ENCODE measurements at places on chromosomes 5 and 9. TPM values are rescaled to one million over a fixed set of nuclear protein-coding genes. Genes with fewer than 3 reads are reported as not detected.
A peak's percentile ranks its signal among the peaks of the same experiment; 100 is the strongest.

DNA sequence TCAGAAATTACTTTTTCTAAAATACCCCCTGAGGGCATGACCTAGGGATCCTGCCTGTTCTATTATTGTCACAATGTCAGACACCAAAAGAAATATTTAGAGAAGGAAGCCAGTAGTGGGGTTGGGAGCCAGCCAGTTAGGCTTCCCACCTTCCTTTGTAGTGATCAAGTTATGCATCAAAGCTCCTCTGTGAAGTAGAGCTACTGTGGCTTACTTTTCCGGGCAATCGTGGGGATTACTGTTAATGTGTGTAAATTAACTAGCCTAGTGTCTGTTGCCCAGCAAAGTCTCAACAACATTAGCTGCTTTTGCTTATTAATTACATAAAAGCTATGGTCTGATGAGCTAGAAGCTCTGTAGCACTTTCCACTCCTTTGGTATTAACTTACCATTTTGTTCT, 109.0 kb upstream of the PCAT7 start:
- H3K27me3 ChIP-seq, result no peaks in the 10 kb centered on the region
- H3K36me3 ChIP-seq, result peaks cover 14% of the 10 kb centered on the region
- H3K27ac ChIP-seq, result no peak overlapping the region
- H3K4me1 ChIP-seq, result peaks cover 2% of the 10 kb centered on the region
- H3K4me3 ChIP-seq, result no peak overlapping the region
- DNase-seq, result no peak

GRCh38 chr9:4084435-4084818, 215.4 kb downstream of the GLIS3 start:
- no peaks in the 10 kb centered on the region for H3K36me3 ChIP-seq
- H3K27me3 ChIP-seq, result no peaks in the 10 kb centered on the region
- no peak overlapping the region for H3K4me3 ChIP-seq
- no peak for DNase-seq
- no peaks in the 10 kb centered on the region for H3K4me1 ChIP-seq
- no peak overlapping the region for H3K27ac ChIP-seq

GRCh38 chr9:27054841-27055240, 49.4 kb upstream of the LRRC19 start:
- H3K36me3 ChIP-seq, result no peaks in the 10 kb centered on the region
- no peak for DNase-seq
- no peak overlapping the region for H3K27ac ChIP-seq
- H3K27me3 ChIP-seq, result no peaks in the 10 kb centered on the region

GRCh38 chr5:77492653-77493000, 511 bp upstream of the WDR41 start:
- no peak for DNase-seq
- H3K4me3 ChIP-seq, result no peak overlapping the region
- peaks cover 4% of the 10 kb centered on the region for H3K36me3 ChIP-seq
- no peaks in the 10 kb centered on the region for H3K27me3 ChIP-seq
- peaks cover 2% of the 10 kb centered on the region for H3K4me1 ChIP-seq

DNA sequence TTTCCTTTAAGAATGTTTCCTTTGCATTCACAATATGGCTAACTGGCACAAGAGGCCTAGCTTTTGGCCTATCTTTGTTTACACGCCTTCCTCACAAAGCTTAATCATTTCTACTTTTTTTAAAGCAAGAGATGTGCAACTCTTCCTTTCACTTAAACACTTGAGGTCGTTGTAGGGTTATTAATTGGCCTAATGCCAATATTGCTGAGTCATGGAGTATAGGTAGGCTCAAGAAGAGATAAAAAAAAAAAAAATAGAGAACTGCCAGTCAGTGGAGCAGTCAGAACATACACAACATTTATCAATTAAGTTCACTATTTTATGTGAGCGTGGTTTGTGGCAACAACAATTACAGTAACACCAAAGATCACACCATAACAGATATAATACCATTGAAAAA, 5.9 kb downstream of the FKBP15 start:
- peaks cover 4% of the 10 kb centered on the region for H3K36me3 ChIP-seq
- peak; percentile 10 for DNase-seq
- peaks cover 3% of the 10 kb centered on the region for H3K4me1 ChIP-seq
- no peak overlapping the region for H3K27ac ChIP-seq

GRCh38 chr9:1125741-1126140, 75.6 kb downstream of the DMRT2 start:
- H3K4me1 ChIP-seq, result no peaks in the 10 kb centered on the region
- H3K27ac ChIP-seq, result no peak overlapping the region
- no peak overlapping the region for H3K4me3 ChIP-seq

GRCh38 chr9:133137451-133138231, 16.6 kb upstream of the RALGDS start:
- H3K4me1 ChIP-seq, result peaks cover 63% of the 10 kb centered on the region
- H3K27me3 ChIP-seq, result no peaks in the 10 kb centered on the region
- no peaks in the 10 kb centered on the region for H3K36me3 ChIP-seq

DNA sequence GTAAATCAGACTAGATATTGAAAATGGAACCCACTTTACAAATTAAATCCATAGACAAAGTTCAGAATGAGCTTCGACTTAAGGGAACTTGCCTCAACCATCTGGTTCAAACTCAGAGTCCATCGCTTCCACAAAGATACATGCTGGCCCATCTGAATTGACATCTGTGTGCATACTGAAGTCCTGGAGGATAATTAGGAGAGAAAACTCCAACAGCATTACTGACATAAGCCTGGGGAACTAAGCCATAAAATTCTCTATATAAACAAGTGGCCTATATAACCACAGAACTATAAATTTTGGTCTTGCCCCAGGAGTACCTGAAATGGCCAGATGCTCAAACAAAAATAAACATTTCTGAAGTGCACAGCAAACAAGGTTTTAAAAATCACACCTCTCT, 94.4 kb downstream of the IZUMO3 start:
- H3K4me3 ChIP-seq, result no peak overlapping the region
- H3K27me3 ChIP-seq, result no peaks in the 10 kb centered on the region
- DNase-seq, result peak; percentile 66
- no peaks in the 10 kb centered on the region for H3K4me1 ChIP-seq

DNA sequence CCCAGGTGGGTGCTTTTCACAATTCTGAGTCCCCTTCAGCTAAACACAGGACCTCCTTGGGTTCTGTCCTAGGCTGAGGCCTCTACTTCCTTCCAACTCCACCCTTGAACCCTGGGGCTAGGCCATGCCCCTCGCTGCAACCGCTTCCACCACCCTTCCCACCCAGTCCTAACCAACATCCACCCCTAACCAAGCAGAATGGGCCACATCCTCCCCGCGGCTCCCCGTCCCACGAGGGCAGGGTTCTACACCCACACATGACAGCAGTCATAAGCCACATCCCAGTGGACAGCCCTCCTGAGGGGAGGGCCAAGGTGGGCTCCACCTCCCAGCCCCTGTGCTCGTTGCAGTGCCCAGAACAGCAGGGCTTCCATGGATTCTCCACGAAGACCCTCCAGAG, 65.8 kb downstream of the SHB start:
- no peaks in the 10 kb centered on the region for H3K36me3 ChIP-seq
- DNase-seq, result no peak
- peaks cover 30% of the 10 kb centered on the region for H3K4me1 ChIP-seq
- H3K4me3 ChIP-seq, result no peak overlapping the region

Gene PCDHA2
- total RNA-seq, result 0.04 TPM

Gene KIF4B
- total RNA-seq, result under 0.01 TPM

Gene KCNMB1
- 0.22 TPM for total RNA-seq

Gene ENTREP1
- total RNA-seq, result 15.1 TPM

Gene SCGB3A1
- 1.8 TPM for total RNA-seq

Gene HTR4
- not detected for total RNA-seq

Measured in muscle of leg (tissue), 16 donors.